Astrocyte (in vitro differentiated cells and primary cell): ENCODE measurements at places on chromosomes 12 and 14.

DNA sequence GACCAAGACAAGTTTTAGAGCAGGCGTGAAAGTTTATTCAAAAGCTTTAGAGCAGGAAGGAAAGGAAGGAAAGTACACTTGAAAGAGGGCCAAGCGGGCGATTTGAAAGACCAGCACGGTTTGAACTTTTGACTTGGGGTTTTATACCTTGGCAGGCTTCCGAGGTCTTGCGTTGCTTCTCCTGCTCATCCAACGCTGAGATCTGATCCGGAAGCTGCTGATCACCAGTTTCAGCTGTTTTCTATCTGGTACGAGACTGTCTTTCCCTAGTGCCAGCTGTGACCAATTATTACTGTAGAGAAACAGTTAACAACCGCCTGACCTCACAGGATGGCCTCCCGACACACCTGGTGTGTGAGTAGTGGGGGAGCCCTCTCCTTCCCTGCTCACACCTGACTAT lies 20.6 kb upstream of the SNRPF start:
- DNase-seq, result peak; percentile 49

- peak; percentile 70 for DNase-seq
Measured at GRCh38 chr14:54567639-54568561, 972 bp downstream of the SAMD4A start.

DNA sequence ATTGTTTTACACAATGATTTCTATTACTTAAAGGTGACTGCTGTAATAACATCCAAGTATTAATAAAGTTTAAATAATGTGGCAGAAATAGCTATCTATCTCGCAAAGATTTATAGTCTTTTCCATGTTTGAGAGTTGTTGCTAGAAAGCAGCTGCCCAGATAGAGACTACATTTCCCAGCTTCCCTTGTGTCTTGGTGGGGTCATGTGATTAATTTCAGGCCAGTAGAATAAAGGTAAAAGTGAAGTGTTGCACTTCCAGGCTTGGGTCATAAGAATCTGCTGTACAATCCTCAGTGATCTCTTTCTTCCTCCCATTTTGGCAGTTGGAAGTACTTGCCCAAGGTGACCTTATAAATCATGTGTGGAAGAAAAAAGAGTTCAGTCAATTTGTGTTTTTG lies 449.7 kb upstream of the USP15 start:
- DNase-seq, result no peak

GRCh38 chr12:115078990-115079389 lies 395.0 kb upstream of the TBX3 start:
- no peak for DNase-seq

DNA sequence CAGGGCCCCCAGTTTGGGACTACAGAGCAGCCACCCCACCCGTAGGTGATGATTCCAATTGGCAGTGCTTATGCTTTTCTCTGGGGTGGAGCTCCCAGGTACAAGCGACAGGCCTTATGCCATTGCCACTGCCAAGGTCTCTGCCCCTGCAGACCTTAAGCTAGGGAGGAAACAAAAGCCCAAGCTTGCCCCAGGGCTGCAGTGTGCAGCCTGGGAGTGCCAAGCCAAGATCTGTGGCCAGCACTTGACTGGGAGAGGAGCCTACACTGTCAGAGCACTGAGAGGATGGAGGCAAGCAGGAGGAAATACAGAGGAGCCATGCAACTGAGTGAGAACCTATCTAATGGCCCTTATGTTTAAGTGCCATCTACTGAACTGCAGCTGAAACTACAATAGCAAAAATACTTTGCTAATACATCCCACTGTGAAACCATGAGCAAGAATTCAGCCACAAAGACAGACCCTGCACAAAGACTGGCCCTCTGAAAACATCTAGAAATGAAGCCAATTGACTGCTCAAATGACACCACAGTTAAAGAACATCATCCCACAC lies 17.7 kb upstream of the ASCL1 start:
- no peak for DNase-seq

DNA sequence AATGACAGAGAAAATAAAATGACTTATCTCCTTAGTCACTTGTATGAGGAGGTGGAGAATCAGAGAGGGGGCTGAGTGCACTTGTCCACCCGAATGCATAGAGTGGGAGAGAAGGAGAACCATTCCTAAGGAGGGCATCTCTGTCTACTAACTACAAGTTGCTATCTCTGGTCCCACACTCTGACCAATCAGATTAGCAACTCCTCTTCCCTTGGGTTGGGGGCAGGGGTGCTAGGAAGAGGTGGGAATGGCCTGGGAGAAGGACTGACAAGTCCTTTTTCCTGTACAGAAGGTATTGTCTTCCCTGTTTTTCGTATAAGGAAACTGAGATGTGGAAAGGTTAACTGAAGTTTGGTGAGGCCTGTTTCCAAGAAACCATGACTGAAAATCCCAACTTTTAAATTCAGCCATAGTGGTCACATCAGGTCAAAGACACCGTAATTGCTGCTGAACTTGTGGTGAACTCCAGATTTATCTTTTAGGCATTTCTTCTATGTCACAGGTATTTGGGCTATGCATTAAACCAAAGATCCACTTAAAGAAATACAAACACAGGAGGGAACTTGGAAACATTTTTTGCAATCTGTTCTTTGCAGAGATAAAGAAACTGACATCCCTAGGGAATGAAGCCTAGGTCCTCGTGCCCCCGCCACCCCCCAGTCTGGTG lies 207.8 kb downstream of the CRADD start:
- DNase-seq, result peak; percentile 83

DNA sequence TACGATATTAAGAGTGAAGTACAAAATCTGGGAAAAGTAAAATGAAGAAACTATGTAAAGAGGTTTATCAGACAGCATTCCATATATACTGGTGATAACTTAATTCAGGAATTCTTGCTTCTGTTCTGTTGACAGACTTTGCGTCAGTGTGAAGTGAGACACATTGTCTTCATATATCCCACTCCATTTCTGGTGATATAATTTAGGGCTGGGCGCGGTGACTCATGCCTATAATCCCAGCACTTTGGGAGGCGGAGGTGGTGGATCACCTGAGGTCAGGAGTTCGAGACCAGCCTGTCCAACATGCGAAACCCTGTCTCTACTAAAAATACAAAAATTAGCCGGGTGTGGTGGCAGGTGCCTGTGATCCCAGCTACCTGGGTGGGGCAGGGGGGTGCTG lies 20.3 kb upstream of the RAD52 start:
- DNase-seq, result no peak

GRCh38 chr12:46524778-46525177 lies 152.2 kb upstream of the SLC38A2 start:
- peak; percentile 69 for DNase-seq

DNA sequence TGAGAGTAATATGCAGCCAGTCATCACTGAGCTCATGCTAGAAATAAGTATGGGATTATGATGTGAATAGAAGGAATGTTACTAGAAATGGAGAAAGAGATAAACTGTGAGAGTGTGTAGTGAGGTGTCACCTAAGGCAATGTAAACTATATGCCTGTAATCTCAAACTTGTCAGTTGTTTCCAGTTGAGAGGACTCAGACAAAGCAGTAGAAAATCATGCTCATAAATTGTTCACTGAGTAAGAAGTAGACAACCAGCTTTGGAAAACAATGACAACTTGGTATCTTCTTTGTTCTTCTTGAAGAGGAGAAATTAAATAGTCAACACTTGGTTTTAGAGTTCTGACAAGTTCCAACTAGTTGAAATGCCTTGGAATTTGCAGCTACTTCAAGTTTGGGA lies 148.5 kb upstream of the OR4E1 start:
- no peak for DNase-seq

DNA sequence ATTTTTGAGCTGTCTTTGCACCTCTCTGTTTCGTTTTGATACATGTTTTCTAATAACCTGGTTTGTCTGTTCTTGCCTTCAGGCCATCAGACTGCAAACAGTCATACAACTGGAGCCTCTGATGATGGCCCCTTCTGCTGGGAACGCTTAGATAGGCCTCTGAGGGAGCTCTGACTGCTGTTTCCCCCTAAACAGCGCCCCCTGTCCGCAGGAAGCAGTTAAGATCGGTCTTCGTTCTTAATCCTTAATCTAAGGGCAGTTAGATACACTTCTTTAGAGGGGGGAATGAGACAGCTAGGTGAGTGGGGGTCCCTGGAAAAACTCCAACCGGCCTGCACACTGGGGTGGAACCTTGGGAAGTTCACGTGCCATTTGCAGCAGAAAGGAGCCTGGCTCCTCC lies 1338.8 kb upstream of the SEL1L start:
- no peak for DNase-seq

- no peak for DNase-seq
Measured at GRCh38 chr14:105500726-105501101, 9.7 kb downstream of the TEDC1 start.
